ENCODE measurements at places on chromosomes 7 and 10.

DNA sequence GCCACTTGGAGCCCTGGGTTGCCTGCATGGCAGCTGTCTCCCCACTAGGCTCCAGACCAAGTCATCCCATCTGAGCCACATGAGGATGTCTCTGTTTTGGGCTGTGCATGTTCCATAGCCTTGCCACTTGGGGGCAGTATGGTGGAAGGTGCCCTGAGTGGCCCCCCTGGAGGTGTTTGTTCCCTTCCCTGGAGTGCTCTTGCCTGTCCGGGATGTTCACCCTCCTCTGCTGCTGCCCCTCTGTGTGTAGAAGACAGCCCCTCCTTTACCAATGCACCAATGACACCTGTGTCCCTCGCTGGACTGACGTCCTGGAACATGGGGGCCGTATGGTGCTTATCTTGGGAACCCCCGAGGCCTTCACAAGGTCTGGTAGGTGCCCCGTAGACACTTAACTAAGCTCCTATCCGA is 100.2 kb downstream of the ACTR3B start:
- no peak for DNase-seq

- DNase-seq: no peak
These were observed 22.3 kb upstream of the RNF32 start for GRCh38 chr7:156618078-156618779.

DNA sequence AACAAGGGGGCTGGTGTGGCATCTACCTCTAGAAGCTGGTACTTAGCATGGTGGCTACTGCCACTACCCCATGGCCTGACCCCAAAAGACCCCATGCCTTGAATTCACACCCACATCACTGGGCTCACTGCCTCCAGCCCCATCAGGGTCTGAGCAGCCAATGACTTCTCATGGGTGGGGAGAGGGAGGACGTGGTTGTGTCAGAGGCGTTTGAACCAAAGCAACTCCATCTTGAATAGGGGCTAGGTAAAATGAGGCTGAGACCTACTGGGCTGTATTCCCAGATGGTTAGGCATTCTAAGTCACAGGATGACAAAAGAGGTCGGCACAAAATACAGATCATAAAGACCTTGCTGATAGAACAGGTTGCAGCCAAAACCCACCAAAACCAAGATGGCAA is 15.2 kb downstream of the KCP start:
- DNase-seq: no peak

DNA sequence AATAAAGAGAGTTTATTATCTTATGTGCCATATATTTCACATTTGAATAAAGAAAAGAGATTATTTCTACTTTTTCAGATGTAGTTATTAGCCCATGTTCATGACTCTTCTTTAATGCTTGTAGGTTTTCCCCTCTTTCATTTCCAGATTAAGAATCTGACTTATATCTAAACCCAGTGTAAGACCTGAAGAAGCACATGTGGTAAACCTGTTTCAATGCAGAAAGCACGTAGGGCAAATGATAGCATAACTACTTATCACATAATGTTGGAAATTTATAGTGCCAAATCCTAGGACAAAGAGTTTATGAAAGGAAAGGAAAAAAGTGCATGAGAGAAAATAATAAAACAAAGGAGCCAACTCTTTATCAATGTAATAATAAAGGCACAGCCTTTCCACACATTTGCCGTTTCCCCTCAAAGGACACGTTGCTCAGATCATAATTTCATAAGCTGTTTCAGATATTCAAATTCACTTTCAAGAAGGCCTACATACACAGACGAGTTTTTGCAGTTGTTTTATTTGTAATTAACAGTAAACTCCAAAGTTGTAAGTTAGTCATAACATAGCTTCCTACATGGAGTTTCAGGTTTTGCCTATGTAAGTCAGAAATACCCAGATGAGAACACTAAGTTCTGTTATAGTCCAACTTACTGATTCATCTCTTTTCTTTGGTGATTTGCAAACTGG is 88.8 kb upstream of the MDFIC start:
- DNase-seq: no peak

GRCh38 chr7:47992446-47992845 is 13.0 kb upstream of the HUS1 start:
- DNase-seq: no peak

- no peak for DNase-seq
These were observed 44.8 kb downstream of the CHST15 start for GRCh38 chr10:124048371-124049290.

GRCh38 chr7:50782375-50783208 is at the start of gene GRB10:
GRB10 (minus strand) TSS chr7:50782896; CDS start chr7:50732322, 50,574 bp downstream.
- DNase-seq: no peak

DNA sequence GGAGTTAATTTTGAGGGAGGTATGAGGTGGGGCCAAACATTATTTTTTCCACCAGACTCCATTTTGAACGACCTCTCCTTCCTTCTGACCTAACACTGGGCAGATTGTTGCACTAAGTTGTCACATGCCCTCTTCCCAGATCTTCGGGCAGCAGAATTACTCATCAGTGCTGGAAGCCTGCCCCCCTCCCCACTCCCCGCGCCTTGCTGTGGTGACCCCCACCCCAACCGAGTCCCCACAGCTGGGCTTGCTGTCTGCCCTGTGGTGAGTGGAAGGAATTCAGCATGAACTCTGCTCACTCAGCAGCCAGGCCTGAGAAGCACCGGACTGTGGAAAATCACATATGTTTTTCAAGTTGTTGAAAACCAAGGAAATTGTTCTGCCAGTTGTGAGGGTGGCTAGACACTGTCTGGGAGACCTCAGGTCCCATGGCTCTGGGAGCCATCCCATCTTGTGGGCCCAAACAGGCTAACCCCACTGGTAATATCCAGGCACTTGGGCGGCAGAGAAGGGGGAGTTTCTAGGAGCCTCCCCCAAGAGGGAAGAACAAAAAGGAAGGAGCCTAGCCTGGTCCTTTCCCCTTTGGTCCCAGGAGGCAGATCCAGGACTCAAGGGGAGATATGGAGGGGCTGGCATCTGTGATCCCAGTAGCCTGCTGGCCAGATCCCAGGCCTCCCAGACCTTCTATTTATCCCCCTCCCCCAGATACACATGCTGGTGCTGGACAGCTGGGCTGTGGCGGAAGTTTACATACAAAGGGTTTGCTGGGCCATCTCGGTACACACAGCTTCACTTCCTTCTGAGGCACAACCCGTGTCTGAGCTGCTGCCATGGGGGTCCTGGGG is 3.5 kb upstream of the AEBP1 start:
- no peak for DNase-seq

- no peak for DNase-seq
These were observed 236.3 kb upstream of the ANKRD30A start for GRCh38 chr10:36888925-36889573.

GRCh38 chr7:2024567-2024918 is 208.2 kb downstream of the MAD1L1 start:
- no peak for DNase-seq

DNA sequence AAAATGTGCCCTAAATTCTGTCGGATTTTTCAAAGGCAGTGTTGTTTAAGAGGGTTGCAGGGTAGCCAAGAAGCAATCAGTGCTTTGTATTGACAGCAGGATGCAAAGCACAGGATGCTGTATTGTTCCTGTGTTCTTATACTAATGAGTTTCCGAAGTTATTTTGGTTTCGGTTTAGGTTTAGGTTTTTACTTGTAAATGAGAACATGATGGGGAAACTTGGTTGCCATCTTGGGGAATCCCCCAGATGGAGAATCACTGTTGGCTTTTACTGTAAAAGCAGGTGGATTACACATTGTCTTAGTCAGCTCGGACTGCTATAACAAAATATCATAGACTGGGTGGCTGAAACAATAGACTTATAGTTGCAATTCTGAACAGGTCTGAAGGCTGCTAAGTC is 72.1 kb downstream of the INHBA start:
- no peak for DNase-seq

DNA sequence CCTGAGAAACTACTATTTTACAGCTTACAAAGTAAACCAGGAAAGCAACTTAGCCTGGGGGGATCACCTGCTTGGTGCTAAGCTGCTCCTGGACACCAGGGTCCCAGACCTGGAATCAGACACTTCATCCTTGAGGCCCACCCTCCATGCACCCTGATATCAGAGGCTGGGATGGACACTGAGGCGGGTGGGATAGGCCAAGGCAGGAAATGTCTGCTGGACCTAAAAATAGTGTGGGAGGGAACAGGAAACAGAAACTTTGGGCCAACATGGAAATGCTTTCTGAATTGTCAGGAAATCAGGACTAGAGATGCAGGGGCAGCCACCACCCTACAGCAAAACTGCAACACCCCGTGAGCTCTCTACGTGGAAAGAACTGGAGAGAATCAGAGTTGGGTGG is 101.5 kb upstream of the PODXL start:
- no peak for DNase-seq

DNA sequence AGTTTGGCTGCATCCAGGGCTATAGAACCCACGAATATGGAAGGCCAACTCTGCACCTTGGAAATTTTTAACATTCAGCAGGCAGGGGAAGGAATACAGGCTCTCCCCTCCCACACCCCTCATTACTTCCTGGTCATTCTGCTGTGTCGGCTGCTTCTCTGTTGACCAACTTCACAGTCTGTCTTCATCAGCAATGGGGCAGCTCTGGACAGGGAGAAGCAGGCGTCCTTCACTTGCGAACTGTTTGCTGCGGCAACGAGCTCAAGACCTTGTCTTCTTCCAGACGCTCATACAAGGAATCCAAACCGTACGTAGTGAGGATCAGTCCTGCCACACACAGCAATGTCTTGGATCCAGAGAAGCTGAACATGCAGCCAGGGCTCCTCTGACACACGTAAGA is 192.2 kb downstream of the DIP2C start:
- no peak for DNase-seq

DNA sequence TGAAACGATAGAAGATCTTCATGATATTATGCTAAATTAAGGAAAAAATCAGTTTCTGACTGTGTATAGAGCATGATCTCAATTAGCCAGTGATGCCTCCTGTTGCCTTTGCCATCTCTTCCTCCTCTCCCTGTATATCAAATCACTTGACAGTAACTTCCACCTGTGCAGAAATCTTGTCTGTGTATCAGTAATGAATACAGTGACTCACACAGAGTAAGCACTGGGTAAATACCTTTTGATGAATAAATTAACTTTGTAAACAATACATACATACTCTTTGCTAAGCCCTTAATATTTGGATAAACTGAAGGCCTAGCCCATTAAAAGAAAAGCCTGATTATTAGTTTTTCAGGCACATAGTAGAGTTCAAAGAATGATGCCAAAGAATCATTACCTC is 610.6 kb upstream of the NRP1 start:
- no peak for DNase-seq

DNA sequence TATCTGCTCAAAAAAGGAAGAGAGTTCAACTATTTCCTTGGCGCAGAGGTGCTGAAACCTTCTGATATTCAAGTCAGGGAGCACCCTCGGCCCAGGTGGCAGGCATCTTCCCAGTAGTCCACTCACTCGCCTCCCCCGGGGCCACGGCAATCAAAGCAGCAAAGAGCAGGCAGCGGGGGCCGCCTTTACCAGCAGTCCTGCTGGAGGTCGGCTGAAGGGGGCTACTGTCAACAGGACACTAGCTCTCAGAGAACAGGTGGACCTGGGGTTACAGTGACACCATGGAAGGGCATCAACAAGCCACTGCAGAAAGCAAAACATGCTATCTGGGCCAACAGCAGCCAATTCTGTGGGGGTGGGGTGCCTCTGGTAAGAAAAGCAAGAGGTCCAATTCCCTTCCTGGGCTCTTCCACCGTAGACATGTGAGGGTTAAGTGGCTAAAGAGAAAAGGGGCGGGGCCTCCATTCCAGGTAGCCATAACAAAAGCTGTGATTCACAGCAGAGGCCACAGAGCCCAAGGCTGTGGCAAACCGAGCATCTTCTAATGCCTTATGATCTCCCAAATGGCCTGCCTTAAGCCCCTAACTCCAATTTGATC is 9.4 kb downstream of the FZD9 start:
- DNase-seq: no peak

GRCh38 chr10:124306520-124306919 is 112.2 kb downstream of the OAT start:
- DNase-seq: no peak

DNA sequence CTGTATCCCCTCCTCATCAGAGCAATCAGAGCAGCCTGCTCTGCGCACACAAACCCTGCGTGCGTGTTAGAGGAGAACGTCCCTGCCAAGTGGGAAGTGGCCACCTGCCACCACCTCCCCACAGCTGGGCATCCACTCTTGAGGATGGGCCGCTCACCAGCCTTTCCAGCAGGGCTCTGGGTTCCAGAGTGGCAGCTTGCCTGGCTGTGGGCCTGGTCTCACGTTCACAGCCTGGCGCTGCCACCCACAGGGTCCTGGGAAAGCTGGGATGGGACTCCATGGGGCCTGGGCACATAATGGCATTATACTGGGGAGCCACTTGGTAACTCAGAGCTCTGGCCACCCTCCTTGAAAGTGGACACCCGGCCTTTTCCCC is 151.1 kb upstream of the PPP2R2D start:
- no peak for DNase-seq

- no peak for DNase-seq
These were observed 134.7 kb downstream of the KIAA1217 start for GRCh38 chr10:24343686-24344085.

DNA sequence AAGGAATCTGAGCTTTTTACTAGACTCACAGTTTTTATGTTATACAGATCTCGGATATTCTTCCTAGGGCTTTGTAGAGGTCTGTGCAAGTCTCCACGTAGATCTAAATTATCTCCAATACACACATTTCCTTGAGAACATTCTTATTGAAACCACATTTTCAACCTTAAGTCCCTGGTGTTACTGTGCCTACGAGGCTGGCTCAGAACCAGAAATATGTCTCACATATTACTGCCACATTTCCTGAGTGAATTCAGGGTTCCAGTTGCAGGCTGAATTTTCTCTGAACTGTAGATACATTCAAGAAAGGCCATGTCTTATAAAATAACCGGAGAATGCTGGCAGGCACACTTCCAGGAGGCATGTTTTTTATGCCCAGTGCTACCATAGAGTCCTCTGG is 46.5 kb downstream of the INHBA start:
- DNase-seq: no peak
